ENCODE measurements at places on chromosomes 6 and 20.

GRCh38 chr6:11183761-11184362 is 48.6 kb downstream of the NEDD9 start:
- no peak for DNase-seq

DNA sequence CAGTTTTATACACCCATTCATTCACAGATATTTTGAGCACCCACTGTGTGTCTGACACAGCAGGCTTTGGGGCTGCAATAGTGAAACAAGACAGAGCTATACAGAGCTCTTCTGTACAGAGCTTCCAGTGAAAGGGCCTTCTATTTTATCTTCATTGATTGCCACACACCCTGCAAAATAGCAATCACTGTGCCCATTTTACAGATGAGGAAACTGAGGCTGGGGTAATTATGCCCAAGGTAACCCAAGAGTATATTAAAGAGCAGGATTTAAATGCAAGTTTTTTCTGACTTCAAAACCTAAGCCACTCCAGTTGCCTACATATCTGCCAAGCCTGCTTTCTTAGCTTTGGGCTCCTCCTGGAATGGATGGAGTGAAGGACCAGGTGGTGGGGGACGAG is 4.5 kb downstream of the BPI start:
- no peak for DNase-seq

GRCh38 chr6:77986380-77987034 is 333.7 kb downstream of the MEI4 start:
- DNase-seq: no peak

DNA sequence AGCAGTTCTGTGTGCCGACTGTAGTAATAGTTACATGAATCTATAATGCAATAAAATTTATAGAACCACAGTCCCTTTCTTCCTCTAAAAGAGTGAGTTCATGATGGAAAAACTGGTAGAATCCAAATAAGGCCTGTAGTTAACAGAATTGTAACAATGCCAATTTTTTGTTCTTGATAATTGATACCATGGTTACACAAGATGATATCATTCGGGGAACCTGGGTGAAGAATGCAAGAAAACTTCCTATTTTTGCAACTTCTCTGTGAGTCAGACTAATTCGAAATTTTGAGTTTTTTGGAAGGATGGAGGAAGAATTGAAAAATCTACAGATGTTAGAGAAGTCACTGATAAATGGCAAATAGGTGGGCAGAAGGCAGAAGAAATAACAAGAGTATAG is 381.8 kb downstream of the CDKAL1 start:
- DNase-seq: no peak

DNA sequence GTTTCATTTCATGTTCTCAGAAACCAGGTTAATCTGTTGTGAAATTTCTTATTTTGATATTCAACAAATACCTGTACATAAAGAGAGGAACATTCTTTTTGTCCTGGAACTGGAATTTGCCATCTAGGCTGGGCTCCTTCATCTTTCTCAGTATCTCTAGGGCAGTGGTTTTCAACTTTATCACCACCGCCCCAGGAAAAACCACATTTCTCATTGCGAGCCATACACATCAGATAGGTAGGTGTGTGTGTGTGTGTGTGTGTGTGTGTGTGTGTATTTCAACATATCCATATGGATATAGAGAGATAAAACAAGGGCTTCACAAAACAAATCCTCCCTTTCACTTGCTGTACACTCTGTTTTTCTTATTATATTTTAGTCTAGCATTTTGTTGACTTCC is 24.1 kb downstream of the BFSP1 start:
- no peak for DNase-seq

DNA sequence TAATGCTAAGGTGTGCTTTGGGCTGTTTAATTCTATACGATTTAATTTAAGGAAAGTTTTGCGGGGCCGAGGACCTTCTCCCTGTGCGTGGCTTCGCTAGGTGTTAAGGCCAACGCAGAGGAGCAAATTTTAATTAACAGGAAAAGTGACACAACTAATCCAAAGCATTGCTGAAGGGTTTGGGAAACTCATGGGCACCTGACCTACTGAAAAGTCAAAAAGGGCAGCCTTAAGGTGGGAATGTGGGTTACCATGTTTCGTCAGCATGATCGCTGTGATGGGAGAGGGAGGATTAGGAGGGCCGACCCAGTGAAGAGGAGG is 415 bp upstream of the CUL9 start:
- no peak for DNase-seq

DNA sequence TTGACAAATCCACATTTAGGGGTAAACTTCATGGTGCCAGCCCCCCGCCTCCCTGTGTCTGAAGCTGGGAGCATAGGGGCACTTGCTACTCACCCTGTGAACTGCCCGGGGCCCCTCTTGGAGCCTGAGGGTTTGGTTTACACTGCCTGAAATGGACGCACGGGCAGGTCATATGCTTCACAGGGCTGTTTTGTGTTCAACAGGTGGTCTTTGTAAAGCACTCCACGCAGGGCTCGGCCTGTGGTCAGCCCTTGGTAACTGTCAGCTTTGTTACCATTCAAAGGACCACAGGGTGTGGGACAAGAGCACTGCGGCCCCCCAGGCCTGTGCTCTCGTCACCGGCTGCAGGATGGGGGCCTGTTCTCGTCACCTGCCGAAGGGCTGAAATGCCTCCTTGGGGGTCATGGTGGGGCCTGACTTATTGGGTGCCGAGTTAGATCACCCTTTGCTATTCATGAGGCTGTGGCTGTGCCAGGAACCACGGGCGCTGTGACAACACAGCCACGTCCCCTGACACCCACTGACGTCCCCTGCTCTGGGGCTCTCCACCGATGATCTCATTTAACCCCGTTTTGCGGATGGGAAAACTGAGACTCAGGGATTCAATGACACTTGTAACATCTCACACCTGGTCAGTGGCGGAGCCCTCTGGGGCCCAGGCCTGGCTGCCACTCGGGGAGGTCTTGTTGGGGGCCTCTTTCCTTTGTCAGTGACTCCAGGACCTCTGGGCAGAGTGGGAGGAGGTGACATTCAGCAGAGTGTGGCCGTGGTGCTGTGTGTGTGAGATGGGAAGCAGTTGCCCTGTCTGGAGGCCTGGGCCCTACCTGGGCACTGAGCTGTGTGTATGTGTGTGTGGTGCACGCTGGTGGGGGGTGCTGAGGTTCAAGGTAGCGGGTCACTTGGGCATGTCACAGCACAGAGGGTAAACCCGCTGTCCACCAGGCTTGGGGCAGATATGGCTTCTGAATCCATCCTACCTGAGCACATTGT is 24.9 kb downstream of the ZBP1 start:
- DNase-seq: no peak

- no peak for DNase-seq
These were observed 14.9 kb downstream of the IL17A start for GRCh38 chr6:52201046-52201445.

GRCh38 chr20:8433291-8433690 is 301.2 kb downstream of the PLCB1 start:
- DNase-seq: no peak

DNA sequence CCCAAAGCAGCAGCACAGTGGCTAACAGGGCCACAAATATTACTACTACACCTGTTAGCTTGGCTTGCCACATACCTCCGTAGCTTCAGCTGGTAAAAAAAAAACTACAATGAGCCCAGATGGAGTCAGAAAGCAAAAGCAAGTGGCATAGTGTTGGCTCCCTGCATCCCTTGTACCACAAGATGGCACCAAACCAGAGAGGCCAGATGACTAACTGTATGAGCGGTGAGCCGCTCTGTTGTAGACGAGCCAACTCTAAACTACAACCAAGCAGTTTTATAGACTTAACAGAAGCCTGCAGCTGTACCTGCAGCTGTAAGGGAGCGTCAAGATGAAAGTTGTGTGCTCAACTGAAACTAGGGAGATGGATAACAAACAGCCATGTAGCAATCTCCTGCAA is 84.5 kb upstream of the MCHR2 start:
- DNase-seq: no peak

DNA sequence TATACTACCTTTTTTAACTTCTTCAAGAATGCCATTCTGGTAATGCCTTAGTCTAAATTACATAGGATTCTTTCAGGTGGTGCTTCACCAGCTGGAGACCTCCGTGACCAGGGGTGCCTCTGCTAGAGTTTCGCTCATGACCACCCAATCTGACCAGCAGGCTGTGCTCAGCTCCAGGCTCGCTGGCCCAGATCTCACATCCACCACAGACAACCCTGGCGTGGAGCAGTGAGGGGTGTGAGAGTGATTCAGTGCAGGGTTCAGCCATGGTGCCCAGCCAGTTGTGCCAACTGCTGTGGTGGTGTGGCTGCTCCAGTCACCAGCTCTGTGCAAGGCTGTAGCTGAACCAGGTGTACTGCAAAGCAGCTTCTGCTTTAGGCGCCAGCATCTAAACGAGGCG is 198.6 kb downstream of the MMUT start:
- no peak for DNase-seq

DNA sequence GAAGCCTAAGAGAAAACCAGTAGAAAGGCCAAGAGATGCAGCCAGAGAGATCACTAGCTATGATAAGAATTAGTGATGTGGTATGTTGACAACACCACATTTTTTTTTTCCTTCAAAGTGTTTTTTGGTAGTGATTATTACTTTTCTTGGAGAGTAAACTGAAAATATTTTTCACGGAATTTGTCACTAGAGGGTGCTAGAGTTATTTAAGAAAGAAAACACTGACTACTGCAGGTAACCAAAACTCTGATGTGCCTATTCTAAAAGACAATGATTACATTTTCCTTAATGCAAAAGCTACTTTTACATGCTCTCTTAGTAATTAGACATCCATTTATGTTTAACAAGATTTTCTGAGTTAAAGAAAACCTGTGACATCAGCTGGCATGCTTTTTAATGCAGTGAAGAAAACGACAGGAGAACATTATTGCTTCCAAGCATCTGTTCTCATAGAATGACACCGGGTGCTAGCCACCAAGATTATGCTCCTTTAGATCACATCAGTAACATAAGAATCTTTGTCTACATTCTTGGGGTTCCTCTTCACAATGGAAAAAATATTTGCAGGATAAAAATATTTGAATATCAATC is 28.8 kb downstream of the RWDD2A start:
- DNase-seq: no peak

DNA sequence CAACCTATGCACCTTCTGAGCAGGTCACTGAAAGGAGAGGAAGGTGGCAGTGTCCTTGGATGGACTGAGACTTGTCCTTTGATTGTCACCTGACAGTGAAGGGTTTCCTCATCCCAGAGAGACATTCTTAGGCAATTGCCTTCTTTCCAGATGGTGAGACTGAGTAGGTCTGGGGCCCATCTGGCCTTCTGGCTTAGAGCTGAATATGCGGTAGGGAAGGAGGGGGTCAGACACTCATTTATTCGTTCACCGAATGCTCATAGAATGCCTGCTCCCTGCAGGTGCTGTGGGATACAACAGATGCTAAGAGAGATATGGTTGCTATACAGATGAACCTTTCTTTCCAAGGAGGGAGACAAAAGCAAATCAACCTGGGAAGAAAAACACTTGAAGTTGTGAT is 76.8 kb downstream of the BMP6 start:
- DNase-seq: no peak

GRCh38 chr6:75368864-75369402 is 84.3 kb upstream of the TMEM30A start:
- DNase-seq: no peak

GRCh38 chr6:72476051-72476450 is 145.8 kb upstream of the KCNQ5 start:
- no peak for DNase-seq

DNA sequence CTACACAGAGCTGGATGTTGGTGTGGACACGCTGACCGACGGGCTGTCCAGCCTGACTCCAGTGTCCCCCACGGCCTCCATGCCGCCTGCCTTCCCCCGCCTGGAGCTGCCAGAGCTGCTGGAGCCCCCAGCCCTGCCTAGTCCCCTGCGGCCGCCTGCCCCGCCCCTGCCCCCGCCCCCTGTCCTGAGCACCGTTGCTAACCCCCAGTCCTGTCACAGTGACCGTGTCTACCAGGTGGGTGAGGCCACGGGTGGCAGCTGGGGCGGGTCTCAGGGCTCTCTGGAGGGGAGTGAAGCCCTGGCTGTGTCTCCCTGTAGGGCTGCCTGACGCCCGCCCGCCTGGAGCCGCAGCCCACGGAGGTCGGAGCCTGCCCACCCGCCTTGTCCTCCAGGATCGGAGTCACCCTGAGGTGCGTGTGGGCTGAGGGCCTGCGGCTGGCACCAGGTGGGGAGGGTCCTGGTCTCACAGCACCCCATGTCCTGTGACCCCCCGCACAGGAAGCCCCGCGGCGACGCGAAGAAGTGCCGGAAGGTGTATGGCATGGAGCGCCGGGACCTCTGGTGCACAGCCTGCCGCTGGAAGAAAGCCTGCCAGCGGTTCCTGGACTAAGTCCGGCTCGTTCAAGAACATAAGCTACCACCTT is 2.9 kb downstream of the SLC2A4RG start:
- no peak for DNase-seq

- no peak for DNase-seq
These were observed 3.4 kb downstream of the TFAP2B start for GRCh38 chr6:50822078-50822476.

GRCh38 chr6:119347466-119348095 is 2.0 kb downstream of the MAN1A1 start:
- DNase-seq: no peak

GRCh38 chr20:2093159-2093781 is 8.4 kb upstream of the STK35 start:
- DNase-seq: no peak

DNA sequence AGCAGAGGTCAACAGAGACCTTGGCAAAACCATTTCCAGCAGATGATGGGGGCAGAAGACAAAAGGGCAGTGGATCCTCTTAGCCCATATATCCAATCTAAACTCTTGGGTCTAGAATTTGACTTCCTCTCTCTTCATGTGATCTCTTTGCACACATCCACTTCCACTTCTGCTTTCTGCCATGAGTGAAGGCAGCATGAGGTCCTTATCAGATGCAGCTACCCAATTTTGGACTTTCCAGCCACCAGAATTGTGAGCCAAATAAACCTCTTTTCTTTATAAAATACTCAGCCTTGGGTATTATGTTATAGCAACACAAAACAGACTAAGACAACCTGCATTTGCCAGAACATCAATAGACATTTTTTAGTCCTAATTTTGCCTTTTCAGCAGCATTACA is 191.6 kb downstream of the ADAT2 start:
- no peak for DNase-seq

GRCh38 chr6:166955121-166955864 is 1.1 kb downstream of the RNASET2 start:
- DNase-seq: no peak

DNA sequence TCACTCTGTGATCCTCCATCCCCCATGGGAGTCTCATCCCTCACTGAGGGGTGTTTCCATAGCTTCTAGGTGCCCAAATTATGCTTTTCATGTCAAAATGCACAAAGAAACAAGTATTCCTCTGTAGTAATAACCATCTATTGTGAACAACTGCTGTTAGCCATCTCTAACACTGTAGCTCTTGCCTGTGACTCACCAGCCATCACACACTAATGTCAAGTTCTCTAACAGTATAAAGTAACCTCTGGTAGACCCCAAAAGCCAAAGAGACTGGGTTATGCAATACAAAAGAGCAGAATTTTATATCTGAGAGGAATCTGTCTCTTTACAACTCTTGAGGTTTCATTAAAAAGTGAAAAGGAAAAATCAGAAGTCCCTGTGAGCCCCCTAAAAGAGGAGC is 25.4 kb upstream of the IYD start:
- no peak for DNase-seq
